ENCODE measurements at places on chromosomes 7 and 10.

DNA sequence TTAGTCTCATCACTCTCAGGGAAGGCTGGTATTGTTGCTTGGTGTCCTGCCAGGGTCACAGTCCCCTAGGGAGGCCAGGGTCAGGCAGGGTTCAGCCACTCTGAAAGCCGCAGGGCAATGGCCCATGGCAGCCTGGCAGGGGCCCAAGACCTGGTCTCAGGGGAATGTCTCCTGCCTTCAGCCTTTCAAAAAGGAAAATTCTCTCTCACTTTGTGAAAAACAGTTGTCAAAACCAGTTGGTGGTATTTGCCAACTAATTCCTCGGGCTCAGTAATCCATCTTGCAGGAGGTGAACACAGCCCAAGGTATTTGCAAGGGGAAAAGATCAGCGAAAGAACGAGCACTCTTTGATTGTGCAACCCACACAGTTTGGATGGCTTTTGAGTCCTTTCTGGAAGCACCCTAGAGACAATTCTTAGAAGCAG is 101.5 kb downstream of the JCAD start:
- no peak for DNase-seq
- H3K4me1 ChIP-seq, result no peaks in the 10 kb centered on the region
- H3K27me3 ChIP-seq, result no peaks in the 10 kb centered on the region
- no peak overlapping the region for H3K4me3 ChIP-seq
- no peak overlapping the region for H3K27ac ChIP-seq

GRCh38 chr10:110843031-110843430 is 28.7 kb upstream of the PDCD4 start:
- no peaks in the 10 kb centered on the region for H3K36me3 ChIP-seq
- H3K4me3 ChIP-seq, result peak overlapping the region; percentile 52
- H3K27ac ChIP-seq, result peak overlapping the region; percentile 99

GRCh38 chr10:6019010-6019782 is 41.9 kb upstream of the IL15RA start:
- H3K4me1 ChIP-seq, result no peaks in the 10 kb centered on the region
- no peaks in the 10 kb centered on the region for H3K36me3 ChIP-seq
- H3K27me3 ChIP-seq, result peaks cover 19% of the 10 kb centered on the region
- H3K27ac ChIP-seq, result no peak overlapping the region
- no peak overlapping the region for H3K4me3 ChIP-seq

- DNase-seq, result no peak
- no peak overlapping the region for H3K4me3 ChIP-seq
- H3K27ac ChIP-seq, result no peak overlapping the region
- no peaks in the 10 kb centered on the region for H3K36me3 ChIP-seq
These were observed 23.0 kb downstream of the PHYH start for GRCh38 chr10:13276749-13277365.

- no peak overlapping the region for H3K27ac ChIP-seq
- H3K4me1 ChIP-seq, result no peaks in the 10 kb centered on the region
- H3K36me3 ChIP-seq, result no peaks in the 10 kb centered on the region
- DNase-seq, result no peak
These were observed 294.4 kb downstream of the BAMBI start for GRCh38 chr10:28971764-28972163.

DNA sequence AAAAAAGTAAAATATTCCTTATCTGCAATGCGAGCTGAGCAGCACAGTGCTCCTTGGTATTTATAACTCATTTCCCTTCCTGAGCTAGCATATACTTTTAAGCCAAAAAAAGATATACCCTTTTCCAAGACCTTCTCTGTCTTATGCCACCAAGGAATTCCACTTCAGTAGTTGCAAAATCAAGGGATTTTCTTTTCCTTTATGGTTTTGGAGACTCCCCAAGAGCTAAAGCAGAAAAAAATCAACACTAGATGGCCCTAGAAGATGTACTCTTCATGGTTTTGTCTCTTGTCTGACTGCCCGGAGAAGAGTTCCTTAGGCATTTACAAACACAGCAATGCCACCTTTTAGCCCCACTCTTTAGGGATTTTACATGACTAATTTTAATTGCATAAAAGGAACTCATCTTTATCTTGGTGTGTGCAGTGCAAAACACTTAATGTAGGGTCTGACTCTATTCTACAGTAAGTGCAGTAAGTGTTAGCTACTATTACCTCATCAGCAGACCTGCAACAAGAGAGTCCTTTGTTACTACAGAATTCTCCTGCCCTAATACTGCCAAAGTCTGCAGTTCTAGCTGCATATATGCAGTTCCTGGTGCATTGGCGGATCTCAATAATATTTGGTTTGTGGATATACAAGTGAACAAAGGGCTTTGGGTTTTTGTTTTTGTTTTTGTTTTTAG is 443.3 kb downstream of the GFRA1 start:
- H3K36me3 ChIP-seq, result no peaks in the 10 kb centered on the region
- DNase-seq, result no peak
- H3K4me3 ChIP-seq, result no peak overlapping the region
- peaks cover 12% of the 10 kb centered on the region for H3K4me1 ChIP-seq
- no peaks in the 10 kb centered on the region for H3K27me3 ChIP-seq

DNA sequence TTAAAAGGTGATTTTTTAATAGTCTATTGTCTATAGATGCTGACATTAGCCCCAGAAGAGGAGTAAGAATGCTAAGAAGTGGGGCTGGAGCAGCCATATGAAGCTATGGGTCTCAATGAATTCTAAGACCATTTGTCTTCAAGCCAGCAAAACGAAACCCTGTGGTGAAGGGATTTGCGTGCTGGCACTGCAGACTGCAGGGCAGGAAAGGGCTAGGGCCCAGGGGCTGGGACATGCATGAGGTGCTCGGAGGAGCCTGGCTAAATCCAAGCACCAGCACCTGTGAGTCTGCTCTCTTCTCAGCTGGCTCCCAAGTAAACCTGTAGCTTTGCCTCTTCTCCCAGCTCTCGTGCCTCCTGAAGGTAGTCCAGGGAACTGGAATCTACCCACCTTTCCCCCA is 1.3 kb upstream of the NDST2 start:
- no peak for DNase-seq
- H3K4me1 ChIP-seq, result no peaks in the 10 kb centered on the region
- H3K27ac ChIP-seq, result no peak overlapping the region
- no peaks in the 10 kb centered on the region for H3K36me3 ChIP-seq
- no peak overlapping the region for H3K4me3 ChIP-seq

GRCh38 chr10:90644165-90644564 is 213.7 kb downstream of the HTR7 start:
- H3K4me1 ChIP-seq, result no peaks in the 10 kb centered on the region
- H3K27me3 ChIP-seq, result no peaks in the 10 kb centered on the region
- H3K4me3 ChIP-seq, result no peak overlapping the region
- no peak for DNase-seq
- H3K27ac ChIP-seq, result no peak overlapping the region

- DNase-seq, result peak; percentile 78
- H3K27me3 ChIP-seq, result no peaks in the 10 kb centered on the region
- peaks cover 11% of the 10 kb centered on the region for H3K4me1 ChIP-seq
- no peaks in the 10 kb centered on the region for H3K36me3 ChIP-seq
These were observed 168.9 kb downstream of the SLIT1 start for GRCh38 chr10:97016728-97017473.

DNA sequence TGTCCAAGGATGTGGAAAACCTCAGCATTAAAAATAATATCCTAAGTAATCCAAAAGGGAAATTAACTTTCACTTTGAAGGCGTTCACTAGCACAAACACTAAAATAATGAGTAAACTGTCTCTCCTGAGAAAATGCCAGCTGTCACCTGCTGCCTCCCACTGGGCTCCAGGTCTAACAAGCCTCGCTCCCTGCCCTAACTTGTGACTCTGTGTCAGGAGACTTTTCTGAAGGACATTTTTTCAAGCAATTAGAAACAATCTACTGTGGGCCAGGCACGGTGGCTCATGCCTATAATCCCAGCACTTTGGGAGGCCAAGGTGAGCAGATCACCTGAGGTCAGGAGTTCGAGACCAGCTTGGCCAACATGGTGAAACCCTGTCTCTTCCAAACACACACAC is 72.8 kb upstream of the GLCCI1 start:
- no peaks in the 10 kb centered on the region for H3K27me3 ChIP-seq
- H3K36me3 ChIP-seq, result no peaks in the 10 kb centered on the region
- H3K27ac ChIP-seq, result no peak overlapping the region
- no peak for DNase-seq
- no peaks in the 10 kb centered on the region for H3K4me1 ChIP-seq

DNA sequence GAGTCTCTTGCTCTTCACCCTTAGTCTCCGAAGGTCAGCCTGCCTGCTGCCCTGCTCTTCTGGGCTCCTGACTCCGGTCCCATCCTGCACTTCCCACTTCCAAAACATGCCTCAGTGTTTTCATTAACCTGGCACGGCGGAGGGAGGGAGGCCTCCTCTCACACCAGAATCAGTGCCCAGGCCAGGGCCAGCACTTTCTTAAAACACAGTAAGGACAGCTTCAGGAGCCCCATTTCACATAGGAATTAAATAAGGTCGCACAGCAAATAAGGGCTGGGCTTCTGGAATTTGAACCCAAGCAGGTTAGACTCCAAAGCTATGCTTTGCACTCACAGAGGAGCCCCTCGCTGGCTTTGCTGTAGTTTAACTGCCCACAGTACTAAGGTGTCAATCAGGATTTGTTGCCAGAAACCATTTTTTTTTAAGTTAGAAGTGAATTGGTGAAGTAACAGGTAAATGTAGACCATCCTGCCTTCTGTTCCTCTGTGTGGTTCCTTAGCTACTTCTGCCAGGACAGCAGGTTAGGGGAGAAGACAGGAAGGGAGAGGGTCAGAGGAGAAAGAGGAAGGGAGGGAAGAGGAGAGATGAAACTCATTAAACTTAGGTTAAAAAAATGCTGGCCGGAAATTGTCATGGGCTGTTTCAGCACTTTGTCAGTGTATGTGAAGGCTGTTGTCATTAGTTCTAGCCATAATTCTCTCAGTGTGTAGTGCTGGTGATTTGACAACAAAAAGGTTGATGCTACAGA is 1.1 kb downstream of the RASSF4 start:
- peak overlapping the region; percentile 87 for H3K27ac ChIP-seq
- peaks cover 52% of the 10 kb centered on the region for H3K4me1 ChIP-seq
- peak; percentile 36 for DNase-seq
- H3K4me3 ChIP-seq, result peak overlapping the region; percentile 93

- no peaks in the 10 kb centered on the region for H3K36me3 ChIP-seq
- no peaks in the 10 kb centered on the region for H3K27me3 ChIP-seq
- H3K27ac ChIP-seq, result no peak overlapping the region
- DNase-seq, result no peak
These were observed 43.4 kb downstream of the ZNRF2 start for GRCh38 chr7:30327813-30328212.
